ENCODE measurements at places on chromosomes 11 and 22. TPM values are rescaled to one million over a fixed set of nuclear protein-coding genes. Genes with fewer than 3 reads are reported as not detected.
A peak's percentile ranks its signal among the peaks of the same experiment; 100 is the strongest.

GRCh38 chr22:36548606-36549005 is 19.6 kb upstream of the EIF3D start:
- H3K27me3 ChIP-seq: peaks cover 4% of the 10 kb centered on the region
- H3K4me1 ChIP-seq: peaks cover 15% of the 10 kb centered on the region
- no peak overlapping the region for H3K4me3 ChIP-seq

GRCh38 chr11:126366064-126366822 is 10.8 kb downstream of the ST3GAL4 start:
- no peak overlapping the region for H3K27ac ChIP-seq
- H3K36me3 ChIP-seq: no peaks in the 10 kb centered on the region
- H3K27me3 ChIP-seq: no peaks in the 10 kb centered on the region
- H3K4me1 ChIP-seq: no peaks in the 10 kb centered on the region

DNA sequence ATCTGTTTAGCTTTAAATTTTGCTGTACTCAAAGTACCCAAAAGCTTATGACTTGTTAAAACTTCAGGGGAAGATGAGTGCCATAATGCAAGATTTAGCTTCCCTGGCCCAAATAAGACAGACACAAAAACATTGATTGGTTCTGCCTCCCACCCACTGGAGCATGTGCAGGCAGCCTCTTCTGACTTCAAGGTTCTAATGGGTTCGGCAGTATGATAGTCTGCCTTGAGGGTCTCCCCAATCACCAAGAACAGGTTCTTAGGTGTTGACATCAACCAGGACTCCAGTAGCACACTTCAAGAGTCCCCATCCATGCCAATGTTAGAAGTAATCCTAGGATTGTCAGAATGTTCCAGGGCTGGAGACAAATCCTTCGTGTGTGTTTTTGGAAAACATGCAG is 12.5 kb downstream of the EIF4G2 start:
- no peak for DNase-seq
- H3K27me3 ChIP-seq: no peaks in the 10 kb centered on the region
- H3K4me1 ChIP-seq: no peaks in the 10 kb centered on the region
- no peak overlapping the region for H3K27ac ChIP-seq
- peaks cover 50% of the 10 kb centered on the region for H3K36me3 ChIP-seq

- H3K27ac ChIP-seq: no peak overlapping the region
- no peaks in the 10 kb centered on the region for H3K36me3 ChIP-seq
- no peak overlapping the region for H3K4me3 ChIP-seq
- H3K27me3 ChIP-seq: no peaks in the 10 kb centered on the region
- peaks cover 8% of the 10 kb centered on the region for H3K4me1 ChIP-seq
These were observed 182.9 kb upstream of the CTSC start for GRCh38 chr11:88520391-88520790.

GRCh38 chr11:59197991-59198390 is 14.7 kb downstream of the MPEG1 start:
- H3K4me1 ChIP-seq: no peaks in the 10 kb centered on the region
- peaks cover 3% of the 10 kb centered on the region for H3K27me3 ChIP-seq
- no peak overlapping the region for H3K4me3 ChIP-seq
- no peaks in the 10 kb centered on the region for H3K36me3 ChIP-seq
- peak; percentile 14 for DNase-seq

DNA sequence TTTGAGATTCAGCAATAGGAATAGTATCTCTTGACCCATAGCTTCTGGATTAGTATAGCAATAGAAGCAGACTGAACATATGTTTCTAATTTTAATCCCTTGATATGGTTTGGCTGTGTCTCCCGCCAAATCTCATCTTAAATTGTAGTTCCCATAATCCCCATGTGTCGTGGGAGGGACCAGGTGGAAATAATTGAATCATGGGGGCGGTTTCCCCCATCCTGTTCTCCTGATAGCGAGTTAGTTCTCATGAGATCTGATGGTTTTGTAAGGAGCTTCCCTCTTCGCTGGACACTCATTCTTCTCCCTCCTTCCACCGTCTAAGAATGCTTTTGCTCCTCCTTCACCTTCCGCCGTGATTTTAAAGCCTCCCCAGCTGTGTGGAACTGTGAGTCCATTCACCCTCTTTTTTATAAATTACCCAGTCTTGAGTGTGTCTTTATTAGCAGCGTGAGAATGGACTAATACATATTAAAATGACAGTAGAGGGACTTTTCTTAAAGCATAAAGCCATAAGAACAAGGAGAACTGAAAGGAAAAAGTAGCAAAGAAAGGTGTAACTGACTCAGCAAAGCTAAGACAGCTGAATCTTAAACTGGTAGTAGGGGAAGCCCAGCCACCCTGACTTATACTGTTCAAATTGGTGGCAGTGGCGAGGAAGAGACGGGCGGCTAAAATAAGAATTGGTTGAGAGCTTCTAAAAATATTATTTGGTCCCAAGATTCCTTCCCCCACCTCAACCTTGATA is 20.3 kb upstream of the SLN start:
- no peak overlapping the region for H3K27ac ChIP-seq
- no peaks in the 10 kb centered on the region for H3K36me3 ChIP-seq
- no peak for DNase-seq
- H3K4me1 ChIP-seq: no peaks in the 10 kb centered on the region

GRCh38 chr11:76436020-76436419 is 8.8 kb upstream of the EMSY start:
- H3K27me3 ChIP-seq: peaks cover 2% of the 10 kb centered on the region
- H3K36me3 ChIP-seq: no peaks in the 10 kb centered on the region
- no peak overlapping the region for H3K27ac ChIP-seq

DNA sequence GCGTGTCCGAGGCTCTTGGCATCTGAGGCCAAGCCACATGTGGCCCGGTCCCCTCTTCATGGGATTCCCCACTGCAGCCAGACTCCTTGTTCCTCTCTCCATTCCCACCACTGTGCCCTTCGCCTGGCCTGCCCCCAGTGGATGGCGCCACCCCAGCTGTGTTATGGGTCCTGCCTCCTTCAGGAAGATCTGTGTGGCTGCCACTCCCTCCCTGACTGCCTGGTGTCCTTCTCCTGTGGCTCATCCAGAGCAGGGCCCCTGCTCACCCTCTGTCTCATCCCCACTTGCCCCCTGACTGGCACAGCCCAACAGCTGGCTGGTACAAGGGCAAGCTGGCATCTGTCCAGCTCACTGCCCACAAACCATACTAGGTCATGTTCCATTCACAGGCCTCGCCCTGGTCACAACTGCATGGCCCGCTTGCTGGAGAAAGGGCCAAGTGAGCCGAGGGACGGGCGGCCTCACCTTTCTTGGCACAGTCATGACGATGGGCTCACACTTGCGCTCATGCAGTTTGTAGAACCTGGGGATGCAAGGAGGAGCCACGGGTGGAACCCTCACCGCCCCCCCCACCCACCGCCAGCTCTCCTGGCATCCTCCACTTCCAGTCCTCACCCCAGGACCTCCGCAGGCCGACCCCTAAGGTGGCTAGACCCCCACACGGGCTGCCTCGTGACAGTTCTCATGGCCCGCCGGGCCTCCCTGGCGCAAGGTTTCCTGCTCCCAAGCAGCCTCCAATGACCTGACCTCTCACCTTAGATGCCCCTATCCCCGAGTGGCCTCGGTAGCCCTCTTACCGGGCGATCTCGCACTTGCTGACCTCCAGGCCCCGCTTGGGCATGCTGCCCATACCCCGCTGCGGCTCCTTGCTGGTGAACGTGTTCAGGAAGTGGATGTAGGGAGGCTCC is 2.1 kb upstream of the PTPRCAP start:
- no peak overlapping the region for H3K4me3 ChIP-seq
- peaks cover 6% of the 10 kb centered on the region for H3K4me1 ChIP-seq
- DNase-seq: peak; percentile 8
- no peaks in the 10 kb centered on the region for H3K27me3 ChIP-seq

DNA sequence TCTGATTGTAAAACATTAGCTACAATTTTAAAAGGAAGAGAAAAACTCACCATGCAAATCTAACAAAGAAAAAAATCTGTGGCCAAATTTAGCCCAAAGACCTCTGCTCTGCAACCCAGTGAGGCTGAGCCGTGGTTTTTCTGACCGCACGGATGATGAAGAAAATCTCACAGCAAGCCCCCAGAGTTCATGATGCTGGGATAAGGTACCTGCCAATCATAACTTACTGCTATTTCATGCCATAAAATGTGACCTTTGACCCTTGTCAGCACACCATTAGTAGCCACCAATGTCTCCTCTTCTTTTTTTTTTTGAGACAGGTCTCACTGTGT is 11.1 kb downstream of the CERK start:
- no peak for DNase-seq
- H3K27me3 ChIP-seq: no peaks in the 10 kb centered on the region
- peaks cover 34% of the 10 kb centered on the region for H3K36me3 ChIP-seq
- H3K4me3 ChIP-seq: no peak overlapping the region

DNA sequence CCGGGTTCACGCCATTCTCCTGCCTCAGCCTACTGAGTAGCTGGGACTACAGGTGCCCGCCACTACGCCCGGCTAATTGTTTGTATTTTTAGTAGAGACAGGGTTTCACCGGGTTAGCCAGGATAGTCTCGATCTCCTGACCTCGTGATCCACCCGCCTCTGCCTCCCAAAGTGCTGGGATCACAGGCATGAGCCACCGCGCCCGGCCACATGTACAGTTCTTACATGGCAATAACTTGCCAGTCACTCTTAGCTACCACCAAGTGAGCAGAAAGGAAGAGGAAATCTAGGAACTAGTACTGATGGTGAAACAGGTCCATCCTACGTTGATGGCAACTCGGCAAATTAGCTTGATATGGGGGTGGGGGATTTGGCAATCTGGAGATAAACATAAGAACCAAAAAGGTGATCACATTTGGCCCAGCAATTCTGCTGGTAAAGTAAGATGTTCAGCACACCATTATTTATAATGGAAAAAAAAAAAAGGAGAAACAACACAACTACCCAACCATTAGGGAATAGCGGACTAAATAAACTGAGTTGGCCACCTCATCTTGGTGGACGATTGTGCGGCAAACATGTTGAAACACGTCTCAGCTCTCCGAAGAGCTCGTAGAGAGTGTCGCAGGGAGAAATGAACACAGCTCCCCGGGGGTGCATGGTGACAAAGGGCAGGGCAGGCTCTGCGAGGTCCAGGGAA is 5.3 kb downstream of the NLRP6 start:
- H3K27ac ChIP-seq: no peak overlapping the region
- peaks cover 45% of the 10 kb centered on the region for H3K27me3 ChIP-seq
- peaks cover 3% of the 10 kb centered on the region for H3K4me1 ChIP-seq
- no peaks in the 10 kb centered on the region for H3K36me3 ChIP-seq

DNA sequence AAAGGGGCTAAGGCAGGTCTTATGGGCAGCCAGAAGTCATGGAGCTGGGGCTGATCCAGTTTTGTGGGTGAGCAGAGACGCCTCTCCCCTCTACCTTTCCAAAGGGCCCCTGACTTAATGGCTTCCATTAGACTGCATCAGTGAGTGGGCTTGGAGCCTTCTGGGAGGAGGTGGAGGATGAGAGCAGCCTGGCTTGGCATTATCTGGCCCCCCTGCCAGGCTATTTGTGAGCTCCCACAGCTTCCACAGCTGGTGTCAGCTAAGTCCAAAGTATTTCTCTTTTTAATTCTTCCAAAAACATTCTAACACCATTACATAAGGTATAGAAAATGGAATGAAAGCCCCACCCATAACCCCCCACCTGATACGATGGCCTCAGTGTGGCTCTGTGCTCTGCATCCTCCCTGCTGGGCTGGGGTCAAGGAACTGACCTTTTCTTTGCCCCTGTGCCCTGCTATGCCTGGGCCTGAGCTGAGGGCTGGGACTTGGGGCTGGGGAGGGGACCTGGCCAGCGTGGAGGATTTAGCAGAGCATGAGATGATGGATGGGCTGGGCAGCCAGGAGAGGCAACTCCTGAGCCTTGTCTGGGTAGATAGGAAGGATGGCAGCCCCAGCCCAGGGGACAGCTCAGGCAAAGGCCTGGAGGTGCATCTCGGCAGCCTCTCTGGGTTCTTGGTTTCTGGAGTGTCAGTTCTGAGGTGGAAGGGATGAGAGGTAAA is 4.0 kb downstream of the AIFM3 start:
- H3K27me3 ChIP-seq: peaks cover 2% of the 10 kb centered on the region
- no peaks in the 10 kb centered on the region for H3K36me3 ChIP-seq
- H3K4me1 ChIP-seq: peaks cover 2% of the 10 kb centered on the region
- no peak overlapping the region for H3K4me3 ChIP-seq

DNA sequence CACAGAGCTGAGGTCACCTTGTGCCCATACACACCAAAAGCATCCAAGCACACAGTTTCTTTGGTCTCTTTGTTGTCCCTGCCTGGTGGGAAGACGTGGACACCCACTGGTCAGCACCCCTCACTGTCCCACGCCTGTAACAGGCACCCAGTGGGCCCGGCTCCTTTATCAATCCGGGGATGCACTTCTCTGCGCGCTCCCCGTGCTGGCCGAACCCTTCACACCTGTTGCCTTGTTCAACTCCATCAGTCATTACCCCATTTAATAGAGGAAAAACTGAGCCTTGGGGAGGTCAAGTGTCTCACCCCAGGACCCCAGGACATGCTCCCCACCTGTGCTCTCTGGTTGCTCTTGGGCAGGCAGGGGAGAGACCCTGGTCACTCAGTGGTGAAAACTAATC is 49.7 kb upstream of the FGF3 start:
- no peaks in the 10 kb centered on the region for H3K36me3 ChIP-seq
- no peaks in the 10 kb centered on the region for H3K4me1 ChIP-seq
- no peak overlapping the region for H3K4me3 ChIP-seq

- H3K27me3 ChIP-seq: no peaks in the 10 kb centered on the region
- no peak for DNase-seq
- H3K27ac ChIP-seq: no peak overlapping the region
- H3K36me3 ChIP-seq: no peaks in the 10 kb centered on the region
These were observed 10.8 kb downstream of the RPS6KA4 start for GRCh38 chr11:64369440-64370421.

GRCh38 chr11:126153006-126153405 is 58.4 kb downstream of the RPUSD4 start:
- no peak overlapping the region for H3K4me3 ChIP-seq
- H3K4me1 ChIP-seq: peaks cover 25% of the 10 kb centered on the region
- H3K27me3 ChIP-seq: no peaks in the 10 kb centered on the region
- no peaks in the 10 kb centered on the region for H3K36me3 ChIP-seq
- H3K27ac ChIP-seq: no peak overlapping the region
- no peak for DNase-seq

DNA sequence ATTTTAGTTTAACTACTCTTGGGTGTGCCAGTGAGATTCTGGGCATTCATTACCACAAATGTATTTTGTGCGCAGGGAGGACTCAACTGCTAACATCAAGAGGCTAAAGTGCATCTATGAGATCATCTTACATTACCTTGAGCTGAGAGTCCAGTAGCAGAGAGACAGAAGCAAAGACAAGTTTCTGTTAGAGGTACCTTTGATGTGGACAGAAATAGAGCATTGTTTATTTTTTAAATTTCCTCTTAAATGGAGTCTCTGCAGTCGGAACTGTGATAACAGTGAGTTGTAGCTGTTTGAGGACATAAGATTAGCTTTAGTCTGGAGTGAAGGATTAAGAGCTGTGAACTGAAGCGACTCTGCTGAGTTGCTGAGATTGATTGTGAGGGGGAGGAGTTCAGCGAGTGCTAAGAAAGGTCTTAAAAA is 297.0 kb downstream of the CADM1 start:
- no peak overlapping the region for H3K27ac ChIP-seq
- H3K36me3 ChIP-seq: no peaks in the 10 kb centered on the region
- H3K4me1 ChIP-seq: no peaks in the 10 kb centered on the region
- no peaks in the 10 kb centered on the region for H3K27me3 ChIP-seq
- H3K4me3 ChIP-seq: no peak overlapping the region

EMID1 gene
- 0.56 TPM for polyA plus RNA-seq

OR56A5 gene
- polyA plus RNA-seq: not detected

Data from endothelial cell of umbilical vein (primary cell).